ENCODE measurements at places on chromosomes 3 and 15.

- DNase-seq, result no peak
Observed at GRCh38 chr3:147113293-147114044, 292.9 kb downstream of the ZIC4 start.

GRCh38 chr15:93378558-93378957, 289.5 kb upstream of the RGMA start:
- DNase-seq, result no peak

DNA sequence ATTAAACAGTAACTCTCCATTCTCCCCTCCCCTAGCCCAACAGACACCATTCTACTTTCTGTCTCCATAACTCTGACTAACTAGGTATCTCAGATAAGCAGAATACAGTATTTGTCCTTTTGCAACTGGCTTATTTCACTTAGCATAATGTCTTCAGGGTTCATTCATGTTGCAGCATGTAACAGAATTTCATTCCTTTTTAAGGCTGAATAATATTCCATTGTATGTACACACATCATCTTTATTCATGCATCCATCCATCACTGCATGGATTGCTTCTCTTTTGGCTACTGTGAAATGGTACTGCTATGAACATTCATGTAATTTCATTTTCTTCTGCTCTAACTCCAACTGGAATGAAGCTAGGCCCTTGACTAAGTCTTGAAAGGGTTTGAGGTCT, 2.0 kb upstream of the PTPN23 start:
- no peak for DNase-seq

GRCh38 chr3:71010726-71011455, 572.6 kb downstream of the FOXP1 start:
- peak; percentile 20 for DNase-seq

- DNase-seq, result no peak
Observed at GRCh38 chr3:70754314-70754713, 441.9 kb upstream of the MDFIC2 start.

DNA sequence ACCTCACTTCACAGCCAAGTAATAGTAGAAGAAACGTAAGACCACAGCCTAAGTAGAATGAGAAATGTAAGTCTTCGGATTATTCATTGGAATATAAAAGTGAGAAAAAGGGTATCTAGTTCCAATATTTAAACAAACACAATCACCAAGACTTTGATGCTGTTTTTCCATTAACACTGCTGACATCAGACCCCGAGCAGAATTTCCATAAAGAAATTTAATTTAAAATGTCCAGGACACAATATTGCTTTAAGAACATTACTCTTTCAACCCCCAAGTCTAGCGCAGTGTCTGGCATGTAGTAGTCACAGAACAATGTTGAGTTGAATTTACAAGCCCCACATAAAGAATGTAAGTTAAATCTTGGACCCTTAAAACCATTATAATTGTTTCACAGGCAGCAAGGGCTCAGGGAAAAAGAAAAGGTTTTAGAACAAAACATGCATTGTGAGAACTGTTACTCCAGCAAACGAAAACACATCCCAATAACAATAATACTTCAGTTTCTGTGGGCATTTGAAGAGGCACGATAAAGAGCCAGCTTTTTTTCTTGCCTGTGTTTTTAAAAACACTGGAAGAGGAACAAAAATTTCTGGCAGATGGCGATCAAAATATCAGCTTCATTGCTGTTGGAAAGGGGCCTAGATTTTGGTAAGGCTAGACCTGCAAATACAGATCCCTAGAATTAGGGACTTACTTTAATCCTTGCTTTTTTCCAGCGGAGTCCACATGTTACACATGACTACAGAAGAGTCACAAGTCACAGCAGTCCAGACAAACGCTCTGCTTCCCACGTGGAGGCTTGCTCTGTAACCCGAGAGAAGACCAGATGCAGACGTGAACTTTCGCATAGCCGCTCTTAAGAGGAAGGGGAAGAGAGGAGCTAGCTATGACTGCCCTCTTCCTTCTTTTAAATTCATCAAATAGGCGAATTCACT, 77.9 kb upstream of the IGSF10 start:
- no peak for DNase-seq

DNA sequence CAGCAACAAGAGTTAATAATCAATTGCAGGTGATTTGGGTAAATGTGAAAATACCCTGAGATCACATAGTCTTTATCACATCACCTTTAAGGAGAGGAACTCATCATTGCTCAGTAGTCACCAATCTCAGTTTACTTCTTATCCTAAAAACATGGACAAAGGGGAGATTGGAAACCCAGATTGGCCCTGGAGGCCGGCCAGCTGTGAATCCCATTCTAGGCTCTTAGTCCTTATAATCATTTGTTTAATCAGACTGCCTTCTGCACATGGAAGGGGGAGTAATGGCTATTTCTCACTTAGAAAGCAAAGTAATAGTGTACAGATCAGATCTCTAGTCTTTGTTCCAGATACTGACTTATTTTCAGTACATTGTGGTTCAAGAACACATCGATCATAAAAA, 37.2 kb upstream of the CPB1 start:
- no peak for DNase-seq

- DNase-seq, result no peak
Observed at GRCh38 chr3:126113733-126114442, 30.0 kb upstream of the SLC41A3 start.

DNA sequence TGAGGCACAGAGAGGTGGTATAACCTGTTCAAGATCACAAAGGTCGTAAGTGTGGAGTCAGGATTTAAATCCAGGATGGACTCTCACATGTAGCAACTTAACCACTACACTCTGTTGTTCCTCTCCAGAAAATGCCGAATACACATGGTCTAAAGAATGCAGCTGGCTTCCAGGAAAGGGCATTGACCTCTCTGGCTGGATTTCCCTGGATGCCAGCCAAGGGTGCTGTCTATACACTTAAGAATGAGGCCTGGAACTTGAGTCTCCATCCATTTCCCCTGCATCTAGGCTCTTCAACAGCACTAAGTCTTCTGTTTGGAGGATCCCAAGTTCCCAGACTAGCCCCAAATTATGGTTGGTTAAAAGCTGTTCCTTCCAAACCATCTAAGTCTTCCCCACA, 60.5 kb downstream of the CERS3 start:
- DNase-seq, result no peak

GRCh38 chr3:187013159-187013716, 82.9 kb downstream of the ST6GAL1 start:
- DNase-seq, result no peak

GRCh38 chr3:129598000-129598381, 8.5 kb downstream of the PLXND1 start:
- DNase-seq, result no peak

GRCh38 chr3:120773932-120774331, 31.4 kb downstream of the GTF2E1 start:
- DNase-seq, result no peak

DNA sequence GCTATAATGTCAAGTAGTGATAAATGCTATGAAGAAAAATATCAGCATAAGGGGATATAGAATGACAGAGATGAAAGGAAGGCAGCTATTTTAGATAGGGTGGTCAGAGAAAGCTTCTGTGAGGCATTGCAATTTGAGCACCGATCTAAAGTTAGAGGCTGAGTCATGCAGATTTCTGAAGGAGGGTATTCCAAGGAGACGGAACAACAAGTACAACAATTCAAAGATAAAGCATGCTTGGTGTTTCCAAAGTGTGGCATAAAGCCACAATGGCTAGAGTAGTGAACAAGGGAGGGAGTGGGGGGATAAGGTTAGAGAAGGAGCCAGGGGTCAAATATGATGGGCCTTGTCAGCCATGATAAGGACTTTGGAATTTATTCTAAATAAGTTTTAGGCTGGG, 71.9 kb downstream of the PFN2 start:
- DNase-seq, result no peak

DNA sequence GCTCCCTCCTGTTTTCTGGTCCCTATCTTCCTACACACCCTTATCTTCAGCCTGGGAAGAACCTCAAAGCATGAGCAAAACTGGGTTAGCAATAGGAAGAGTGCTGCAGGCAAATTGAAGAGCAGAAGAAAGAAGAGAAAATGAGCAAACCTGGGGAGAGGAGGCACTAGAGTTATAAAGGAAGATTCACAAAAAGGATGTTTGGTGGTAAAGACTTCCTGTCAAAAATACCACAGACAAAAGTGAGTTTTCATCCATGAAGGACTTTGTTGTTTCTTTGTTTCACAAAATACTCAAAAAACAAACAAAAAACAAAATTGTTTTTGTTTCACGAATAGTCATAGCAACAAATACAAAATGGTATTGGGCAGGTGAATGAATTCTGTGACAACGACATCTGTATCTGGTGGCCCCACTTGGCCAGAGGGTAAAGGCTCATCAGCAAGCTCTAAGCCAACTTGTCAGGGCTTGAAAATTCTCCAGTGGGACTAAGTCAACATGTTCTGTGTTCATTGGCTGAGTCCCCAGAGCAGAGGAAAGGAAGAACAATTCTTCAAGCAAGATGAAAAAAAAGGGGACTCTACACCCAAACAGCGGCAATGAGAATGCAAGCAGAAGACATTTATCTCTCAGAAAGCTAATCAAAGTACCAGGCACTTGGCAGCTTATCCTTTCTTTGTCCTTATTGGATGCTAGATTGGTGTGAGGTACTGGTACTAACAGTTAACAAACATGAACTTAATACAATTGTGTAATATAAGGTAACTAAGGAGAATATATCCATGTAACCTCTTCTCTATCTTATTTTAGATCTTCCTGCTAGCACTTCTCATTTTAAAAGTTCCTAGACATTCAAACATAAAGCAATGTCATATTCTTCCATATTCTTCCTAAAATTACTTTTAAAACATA, 9.7 kb downstream of the ATP8B4 start:
- DNase-seq, result no peak

DNA sequence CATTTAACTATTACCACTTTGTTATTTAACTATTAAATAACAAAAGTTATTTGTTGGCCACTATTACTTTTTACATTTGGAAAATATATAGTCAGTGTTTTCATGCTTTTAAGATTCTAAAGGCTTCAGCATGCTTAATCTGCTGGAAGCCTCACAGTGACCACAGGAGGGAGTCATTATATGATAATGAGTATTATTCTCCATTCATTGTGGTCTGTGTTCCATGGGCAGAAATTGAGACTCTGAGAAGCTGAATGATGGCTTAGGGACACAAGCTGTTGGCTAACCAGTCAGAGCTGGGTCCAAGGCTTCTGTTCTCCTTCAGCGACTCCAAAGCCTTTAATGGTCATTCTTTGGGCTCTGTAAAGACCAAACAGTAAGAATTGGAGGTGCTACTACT, 64.7 kb downstream of the BFSP2 start:
- no peak for DNase-seq

- no peak for DNase-seq
Observed at GRCh38 chr3:177934001-177934891, 602.0 kb upstream of the KCNMB2 start.

DNA sequence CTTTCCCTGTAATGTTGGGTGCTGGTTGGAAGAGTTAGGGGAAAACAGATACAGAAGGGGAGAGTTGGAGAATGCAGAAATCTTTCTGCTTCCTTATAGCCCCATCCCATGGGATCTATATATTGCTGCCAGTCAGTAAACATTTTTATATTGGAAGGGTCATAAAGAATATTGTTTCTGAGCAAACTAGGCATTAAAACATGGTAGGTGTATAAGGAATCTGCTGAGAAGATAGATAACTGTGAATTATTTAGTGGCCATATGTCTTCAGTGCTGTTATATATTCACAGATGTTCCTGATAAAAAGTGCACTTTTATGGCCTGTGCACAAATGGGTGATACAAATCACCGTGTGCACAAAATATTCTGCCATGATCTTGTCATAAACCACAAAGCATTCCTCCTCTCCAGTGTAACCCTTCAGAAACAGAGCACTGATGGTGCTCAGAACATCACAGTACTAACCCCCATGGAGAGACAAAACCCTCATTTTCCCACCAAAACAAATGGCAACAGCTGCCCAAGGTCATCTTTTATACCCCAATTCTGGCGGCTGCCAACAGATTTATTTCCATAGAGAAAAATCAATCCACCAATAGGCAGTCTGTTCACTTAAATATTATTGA, 269.3 kb downstream of the SLC9A9 start:
- DNase-seq, result no peak

DNA sequence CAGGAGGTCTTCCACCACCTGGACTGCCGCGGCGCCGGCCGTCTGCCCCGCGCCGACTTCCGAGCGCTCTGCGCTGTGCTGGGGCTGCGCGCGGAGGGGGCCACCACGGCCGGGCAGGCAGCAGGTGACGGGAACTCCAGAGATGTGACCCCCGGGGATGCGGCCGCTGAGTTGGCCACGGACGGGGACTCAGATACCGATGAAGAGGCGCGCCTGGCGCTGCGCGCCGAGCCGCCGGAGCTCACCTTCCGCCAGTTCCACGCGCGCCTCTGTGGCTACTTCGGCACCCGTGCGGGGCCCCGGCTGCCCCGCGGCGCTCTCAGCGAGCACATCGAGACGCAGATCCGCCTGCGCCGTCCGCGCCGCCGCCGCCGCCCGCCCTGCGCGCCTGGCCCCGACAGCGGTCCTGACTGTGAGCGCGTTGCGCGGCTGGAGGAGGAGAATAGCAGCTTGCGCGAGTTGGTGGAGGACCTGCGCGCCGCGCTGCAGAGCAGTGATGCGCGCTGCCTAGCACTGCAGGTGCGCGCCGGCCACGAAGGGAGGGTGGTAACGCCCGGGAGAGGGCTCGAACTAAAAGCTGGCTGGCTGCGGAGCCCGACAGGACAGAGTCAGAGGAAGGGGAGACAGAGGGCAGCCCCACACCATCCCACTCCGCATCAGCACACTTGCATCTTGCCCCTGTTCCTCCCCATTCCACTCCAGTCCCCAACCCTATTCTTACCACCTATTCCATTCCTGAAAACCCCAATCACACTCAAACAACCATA, 885 bp downstream of the EFCC1 start:
- DNase-seq, result no peak
